ENCODE measurements at places on chromosomes 2 and 18.

DNA sequence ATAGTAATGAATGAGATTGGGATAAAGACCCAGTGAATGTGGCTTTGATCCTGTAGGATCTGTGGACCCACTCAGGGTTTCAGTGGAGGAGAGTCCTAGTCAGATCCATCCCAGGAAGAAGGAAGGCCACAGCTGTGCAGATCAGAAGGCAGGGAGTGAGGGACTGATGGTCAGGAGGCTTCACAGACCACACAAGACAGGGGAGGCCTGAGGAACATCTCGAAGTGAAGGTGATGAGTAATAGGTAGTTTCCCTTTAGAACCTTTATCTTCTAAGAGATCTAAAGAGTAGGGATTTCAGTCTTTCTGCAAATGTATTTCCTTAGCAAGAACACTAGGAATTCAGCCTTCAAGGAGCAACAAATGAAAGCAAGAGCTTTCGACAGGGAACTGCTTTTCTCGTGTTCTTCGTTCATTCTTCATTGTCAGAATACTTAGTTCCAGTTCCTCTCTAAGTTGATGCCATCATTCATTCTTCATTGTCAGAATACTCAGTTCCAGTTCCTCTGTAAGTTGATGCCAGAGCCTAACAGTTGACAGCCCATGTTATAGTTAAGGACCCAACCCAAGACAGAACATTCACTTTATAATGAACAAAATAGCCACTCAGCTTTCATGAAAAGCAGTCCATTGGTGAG is 150.2 kb upstream of the EPAS1 start:
- no peak for DNase-seq

DNA sequence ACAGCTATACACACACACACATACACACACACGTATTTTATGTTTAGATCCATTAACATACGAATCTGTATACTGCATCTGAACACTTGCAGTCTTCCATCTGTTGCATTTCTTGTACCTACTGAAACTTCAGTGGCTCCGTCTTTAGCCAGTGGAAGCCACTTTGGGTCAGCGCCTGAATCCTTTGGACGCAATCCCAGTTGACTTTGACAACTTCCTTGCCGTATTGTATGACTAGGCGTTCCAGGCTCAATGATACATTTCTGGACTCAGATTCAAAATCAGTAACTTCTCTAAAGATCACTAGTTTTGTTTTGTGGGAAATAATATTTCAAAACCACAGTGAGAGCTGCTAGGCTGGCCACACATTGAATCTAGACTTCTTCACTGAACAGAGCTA is 101.5 kb upstream of the GPC1 start:
- DNase-seq = no peak

- DNase-seq = no peak
These were observed 183.5 kb downstream of the ZNF385B start for GRCh38 chr2:179677746-179678505.

GRCh38 chr2:118549503-118549902 is 297.9 kb downstream of the EN1 start:
- no peak for DNase-seq

DNA sequence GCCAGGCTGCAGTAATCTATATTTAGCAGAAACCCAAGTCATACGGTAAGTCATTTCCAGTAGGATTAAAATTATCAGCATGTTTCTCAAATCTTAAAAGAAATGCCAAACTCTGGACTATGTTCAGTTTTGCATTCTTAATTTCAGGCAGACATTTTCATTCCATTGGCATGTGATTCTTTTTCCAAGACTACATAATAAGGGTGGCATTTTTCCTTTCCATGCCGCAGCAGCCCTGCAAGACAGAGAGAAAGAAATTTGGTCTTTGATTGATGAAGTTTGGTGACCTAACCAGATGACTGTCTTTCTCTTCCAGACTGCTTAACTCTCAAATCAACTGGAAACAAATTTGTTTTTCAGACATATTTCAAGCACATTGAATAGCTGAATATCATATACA is 118.1 kb downstream of the FHOD3 start:
- no peak for DNase-seq
